ENCODE measurements at places on chromosomes 16 and 17.
A peak's percentile ranks its signal among the peaks of the same experiment; 100 is the strongest.

- DNase-seq = no peak
Measured at GRCh38 chr17:70202840-70203239, 33.5 kb downstream of the KCNJ2 start.

GRCh38 chr17:3761918-3762380 lies 38.2 kb downstream of the HASPIN start:
- DNase-seq = no peak

DNA sequence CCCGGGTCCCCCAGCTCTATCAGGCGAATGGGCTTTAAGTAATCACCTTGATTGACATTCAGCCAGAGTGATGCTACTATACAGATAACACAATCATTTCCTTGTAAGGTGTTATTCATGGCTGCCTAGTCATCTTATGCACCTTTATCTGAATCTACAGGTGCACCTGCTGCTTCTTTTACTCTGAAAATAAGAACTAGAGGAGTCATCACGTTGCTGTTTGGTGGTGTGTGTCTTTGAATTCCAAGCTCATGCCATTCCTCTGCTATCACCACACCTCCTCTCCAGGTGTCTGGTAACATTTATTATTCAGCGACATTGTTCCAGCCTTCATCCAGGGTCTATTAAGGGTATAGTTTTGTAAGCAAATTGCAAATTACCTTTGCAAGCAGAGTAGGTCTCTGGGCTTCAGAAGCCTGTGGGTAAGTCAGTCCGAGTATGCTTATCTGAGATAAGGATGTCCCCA lies 51.9 kb downstream of the NOS2 start:
- DNase-seq = no peak

DNA sequence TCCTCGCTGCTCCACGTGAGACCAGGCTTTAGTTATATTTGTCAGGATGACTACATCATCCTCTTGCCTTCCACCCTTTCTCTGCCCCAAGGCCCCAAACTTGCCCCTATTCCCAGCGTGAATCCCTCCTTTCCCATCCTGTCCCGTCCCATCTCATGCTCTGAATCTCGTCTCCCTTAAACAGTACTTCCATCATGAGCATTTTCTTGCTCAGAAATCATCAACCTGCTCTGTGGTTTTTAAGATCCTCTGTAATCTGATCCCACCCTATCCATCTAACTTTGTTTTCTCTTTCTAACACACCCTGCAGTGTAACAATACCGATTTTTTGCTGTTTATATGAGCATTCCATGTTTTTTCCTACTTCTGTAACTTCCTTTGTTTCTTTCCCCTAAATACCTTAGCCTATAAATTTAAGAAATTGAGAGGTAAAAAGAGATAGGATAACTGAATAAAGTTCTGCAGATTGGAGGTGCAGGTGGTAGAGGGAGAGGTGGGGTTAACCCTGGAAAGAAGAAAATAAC lies 39.7 kb downstream of the MRTFB start:
- DNase-seq = no peak

GRCh38 chr17:44959821-44960531 lies 8.1 kb downstream of the C1QL1 start:
- DNase-seq = no peak

GRCh38 chr16:11224096-11224893 lies 31.7 kb downstream of the SOCS1 start:
- DNase-seq = no peak

GRCh38 chr16:50678531-50678930 lies 2.6 kb downstream of the SNX20 start:
- no peak for DNase-seq

DNA sequence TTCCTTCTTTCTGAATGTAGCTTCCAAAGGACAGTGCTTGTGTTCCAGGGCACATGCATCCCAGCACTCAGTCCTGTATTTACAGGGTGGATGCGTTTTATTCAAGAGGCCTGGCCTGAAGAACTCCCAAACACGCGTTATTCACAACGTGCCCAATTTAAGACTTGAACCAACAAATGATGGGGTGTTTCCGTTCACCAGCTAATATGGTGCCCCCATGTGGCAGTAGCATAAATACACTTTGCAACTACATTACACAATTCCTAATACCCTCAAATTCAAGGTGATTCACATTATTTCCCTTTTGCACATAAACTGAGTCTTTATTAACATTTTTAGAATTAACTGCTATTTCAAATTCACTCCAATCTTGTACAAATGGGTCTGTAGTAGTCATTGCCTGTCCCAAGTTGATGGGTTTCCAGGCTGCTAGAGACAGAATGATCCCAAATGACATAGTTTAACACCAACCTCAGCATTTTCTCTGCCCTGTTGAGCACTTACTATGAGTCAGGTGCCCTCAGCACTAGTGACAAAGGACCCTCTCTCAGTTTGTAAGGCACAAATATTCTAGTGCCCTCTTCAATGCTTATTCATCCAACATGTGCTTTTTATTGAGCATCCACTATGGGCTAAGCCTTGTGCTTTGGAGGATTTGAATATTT lies 26.9 kb downstream of the HSD17B2 start:
- peak; percentile 55 for DNase-seq

- DNase-seq = no peak
Measured at GRCh38 chr16:13480801-13481200, 439.2 kb upstream of the ERCC4 start.

- DNase-seq = no peak
Measured at GRCh38 chr17:47227862-47228261, 18.7 kb downstream of the MYL4 start.

DNA sequence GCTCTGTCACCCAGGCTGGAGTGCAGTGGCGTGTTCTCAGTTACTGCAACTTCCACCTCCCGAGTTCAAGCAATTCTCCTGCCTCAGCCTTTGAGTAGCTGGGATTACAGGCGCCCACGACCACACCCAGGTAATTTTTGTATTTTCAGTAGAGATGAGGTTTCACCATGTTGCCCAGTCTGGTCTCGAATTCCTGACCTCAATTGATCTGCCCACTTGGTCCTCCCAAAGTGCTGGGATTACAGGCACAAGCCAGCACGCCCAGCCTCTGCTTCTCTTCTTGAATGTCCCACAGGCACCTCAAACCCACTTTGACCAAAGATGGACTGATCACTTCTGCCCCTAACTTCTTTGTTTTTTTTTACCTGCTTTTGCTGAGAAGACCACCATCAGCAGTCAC lies 4.6 kb upstream of the ARL5C start:
- DNase-seq = no peak

DNA sequence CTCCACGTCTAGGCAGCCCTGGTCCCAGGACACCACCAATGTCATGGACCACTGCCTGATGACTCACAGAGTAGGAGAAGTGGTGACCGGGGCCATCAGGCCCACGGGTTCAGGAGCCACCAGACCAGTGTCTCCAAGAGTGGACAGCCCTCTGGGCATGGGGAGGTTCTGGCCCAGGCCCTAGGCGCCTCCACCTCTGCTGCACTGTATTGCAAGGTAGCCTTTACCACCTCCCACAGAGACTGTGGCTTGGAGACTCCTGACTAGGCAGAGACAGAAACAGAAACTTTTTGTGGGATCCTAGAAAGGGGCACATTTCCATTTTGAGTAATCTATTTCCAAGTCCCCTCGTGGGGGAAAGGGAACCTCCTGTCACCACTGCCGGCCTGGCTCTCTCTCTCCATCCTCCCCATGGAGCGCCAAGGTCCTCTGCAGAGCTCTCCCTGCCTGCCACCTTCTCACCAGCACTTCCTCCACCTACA lies 2.9 kb downstream of the CDIP1 start:
- no peak for DNase-seq
